ENCODE measurements at places on chromosomes 16 and 17. TPM values are rescaled to one million over a fixed set of nuclear protein-coding genes. Genes with fewer than 3 reads are reported as not detected.

GRCh38 chr16:8530752-8531384, 59.4 kb downstream of the TMEM114 start:
- no peak for DNase-seq

- DNase-seq: no peak
Observed at GRCh38 chr17:70084476-70084875, 9.5 kb downstream of the KCNJ16 start.

DNA sequence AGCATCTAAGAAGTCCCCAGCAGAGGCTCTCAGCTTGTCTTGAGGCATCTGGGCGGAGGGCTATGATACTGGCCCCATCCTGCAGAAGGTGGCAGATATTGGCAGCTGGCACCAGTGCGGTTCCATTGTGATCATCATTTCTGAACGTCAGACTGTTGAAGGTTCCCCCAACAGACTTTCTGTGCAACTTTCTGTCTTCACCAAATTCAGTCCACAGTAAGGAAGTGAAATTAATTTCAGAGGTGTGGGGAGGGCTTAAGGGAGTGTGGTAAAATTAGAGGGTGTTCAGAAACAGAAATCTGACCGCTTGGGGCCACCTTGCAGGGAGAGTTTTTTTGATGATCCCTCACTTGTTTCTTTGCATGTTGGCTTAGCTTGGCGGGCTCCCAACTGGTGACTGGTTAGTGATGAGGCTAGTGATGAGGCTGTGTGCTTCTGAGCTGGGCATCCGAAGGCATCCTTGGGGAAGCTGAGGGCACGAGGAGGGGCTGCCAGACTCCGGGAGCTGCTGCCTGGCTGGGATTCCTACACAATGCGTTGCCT, at the start of gene CIITA:
TSS of gene CIITA (plus strand) at position 404 of the 543 bp plus-strand sequence. CDS start at position 533, 129 bp downstream.
- no peak for DNase-seq

DNA sequence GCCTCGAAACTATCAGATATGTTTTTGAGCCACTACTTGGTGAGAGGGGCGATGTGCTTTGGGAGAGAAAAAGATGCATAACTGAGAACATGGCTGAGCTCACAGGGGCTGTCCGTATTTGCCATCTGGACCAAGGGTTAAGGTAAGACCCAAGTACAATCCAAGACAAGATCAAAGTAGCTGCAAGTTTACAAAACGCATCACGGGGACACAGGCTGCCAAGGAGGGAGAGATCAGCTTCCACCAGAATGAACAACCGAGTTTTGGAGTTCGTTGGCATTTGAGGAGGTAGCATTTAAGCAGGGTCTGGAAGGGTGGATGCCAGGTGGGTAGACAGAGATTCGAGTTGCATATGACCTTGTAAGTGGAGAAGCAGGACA, 2.2 kb downstream of the PITPNC1 start:
- DNase-seq: no peak

DNA sequence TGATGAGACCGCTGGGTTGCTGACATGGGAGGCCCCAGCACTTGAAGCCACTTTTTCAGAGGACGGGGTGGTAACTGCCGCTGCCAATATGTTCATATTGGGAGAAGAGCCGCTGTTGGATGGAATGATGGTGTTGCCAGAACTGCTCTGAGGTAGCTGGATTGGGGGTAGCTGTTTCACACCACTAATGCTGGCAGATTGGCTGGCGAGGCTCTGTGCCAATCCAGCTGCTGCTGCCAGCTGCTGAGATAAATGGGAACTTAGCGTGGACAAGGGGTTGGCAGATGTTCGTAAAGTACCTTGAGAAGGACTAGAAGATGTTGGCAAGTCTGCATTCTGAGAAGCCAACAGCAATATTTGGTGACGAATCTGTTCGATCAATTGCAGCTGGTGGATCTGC, 10.0 kb downstream of the SALL1 start:
- no peak for DNase-seq

DNA sequence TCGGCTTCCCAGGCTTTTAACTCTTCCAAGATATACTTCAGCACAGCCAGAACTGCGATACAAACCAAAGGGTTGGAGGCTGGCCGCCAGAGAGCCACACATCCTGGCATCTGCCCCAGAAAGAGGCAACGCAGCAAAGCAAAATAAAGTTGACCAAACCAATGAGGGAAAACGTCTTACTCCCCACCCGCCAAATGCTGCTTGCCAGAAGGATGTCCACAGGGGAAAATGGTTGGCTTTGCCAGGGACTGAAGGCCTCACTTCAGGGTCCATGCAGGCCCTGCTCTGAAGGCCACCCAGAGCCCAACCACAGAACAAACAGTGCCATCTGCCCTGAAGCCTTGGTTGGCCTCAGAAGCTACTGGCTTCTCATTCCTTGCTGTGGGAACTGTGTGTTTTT, 15.0 kb downstream of the CACNG1 start:
- no peak for DNase-seq

DNA sequence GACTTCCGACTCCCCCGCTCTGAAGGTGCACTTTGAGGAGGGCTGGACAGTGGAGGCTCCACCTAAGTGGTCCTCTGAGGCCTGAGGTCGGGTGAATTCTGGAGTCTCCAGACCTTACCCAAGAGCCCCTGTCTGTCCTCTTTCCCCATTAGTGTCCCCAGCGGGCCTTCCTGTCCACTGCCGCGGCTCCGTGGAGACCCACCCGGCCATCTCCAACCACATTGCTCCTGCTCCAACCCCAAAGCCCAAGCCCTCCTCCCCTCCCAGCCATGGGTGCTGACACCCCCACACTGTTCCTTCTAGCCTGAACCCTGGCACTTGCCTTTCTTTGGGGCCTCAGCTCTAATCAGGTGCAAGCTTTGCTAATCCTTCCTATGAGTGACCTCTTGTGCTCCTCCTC, 283.1 kb upstream of the TNRC6C start:
- DNase-seq: no peak

- DNase-seq: no peak
Observed at GRCh38 chr17:74020522-74020921, 183.0 kb upstream of the RPL38 start.

Gene CCL7
- polyA plus RNA-seq: not detected

GRCh38 chr16:57475711-57476339, 10.5 kb downstream of the DOK4 start:
- no peak for DNase-seq

DNA sequence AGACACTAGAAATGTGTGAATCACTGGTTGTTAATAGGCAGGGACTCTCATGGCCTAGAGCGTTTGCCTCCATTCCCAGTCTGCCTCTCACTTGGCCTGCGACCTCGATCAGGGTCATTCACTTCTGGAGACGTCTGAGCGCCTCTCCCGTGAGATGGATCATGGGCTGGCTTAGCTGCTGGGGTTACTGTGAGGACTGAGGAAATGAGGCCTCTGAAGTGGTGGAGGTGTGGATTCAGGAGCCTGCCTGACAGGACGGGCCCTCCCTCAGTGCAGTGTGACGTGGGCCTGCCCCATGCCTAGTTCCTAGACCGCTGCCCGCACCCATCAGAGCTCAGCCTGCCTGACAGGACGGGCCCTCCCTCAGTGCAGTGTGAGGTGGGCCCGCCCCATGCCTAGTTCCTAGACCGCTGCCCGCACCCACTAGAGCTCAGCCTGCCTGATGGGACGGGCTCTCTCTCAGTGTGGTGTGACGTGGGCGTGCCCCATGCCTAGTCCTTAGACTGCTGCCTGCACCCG, 61.9 kb downstream of the BANP start:
- no peak for DNase-seq

Gene CIBAR2
- polyA plus RNA-seq: 0.16 TPM

Gene DCUN1D3
- 7.2 TPM for polyA plus RNA-seq

DNA sequence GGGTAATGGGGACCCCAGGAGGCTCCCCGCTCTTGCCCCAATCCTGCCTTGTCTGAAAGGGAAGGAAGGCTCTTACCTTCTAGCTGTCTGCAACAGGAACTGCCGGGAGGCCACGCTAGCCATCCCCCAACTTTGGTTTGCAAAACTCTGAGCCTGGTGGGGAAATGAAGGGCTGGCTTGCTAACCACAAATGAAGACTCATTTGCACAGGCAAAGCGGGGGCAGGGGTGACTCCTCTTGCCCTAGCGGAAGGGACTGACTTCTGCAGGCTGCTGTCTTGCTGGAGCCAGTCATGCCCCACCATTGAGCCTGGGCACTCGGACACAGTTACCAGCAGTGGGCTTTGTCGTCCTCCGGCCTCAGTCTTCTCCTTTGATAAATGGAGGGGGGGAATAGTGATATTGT, 52.6 kb downstream of the PLCG2 start:
- DNase-seq: no peak

- DNase-seq: no peak
Observed at GRCh38 chr16:73764321-73764720, 532.3 kb upstream of the PSMD7 start.

- peak; percentile 89 for DNase-seq
Observed at GRCh38 chr17:45894022-45894784, at the start of gene MAPT. Gene MAPT, plus strand, starts transcription at chr17:45894554. Its CDS starts 67,784 bp downstream, at chr17:45962338.

GRCh38 chr17:3554440-3554839, 3.2 kb downstream of the TRPV3 start:
- DNase-seq: no peak

Gene ANKRD40CL
- 0.35 TPM for polyA plus RNA-seq

GRCh38 chr17:31015639-31016038, 44.8 kb downstream of the RNF135 start:
- DNase-seq: no peak

GRCh38 chr17:34549966-34550365, 29.4 kb upstream of the TMEM132E start:
- no peak for DNase-seq

Gene UQCRC2
- 330 TPM for polyA plus RNA-seq

- DNase-seq: no peak
Observed at GRCh38 chr16:50360779-50361178, 8.0 kb downstream of the BRD7 start.

Gene CA5A
- polyA plus RNA-seq: 0.15 TPM

DNA sequence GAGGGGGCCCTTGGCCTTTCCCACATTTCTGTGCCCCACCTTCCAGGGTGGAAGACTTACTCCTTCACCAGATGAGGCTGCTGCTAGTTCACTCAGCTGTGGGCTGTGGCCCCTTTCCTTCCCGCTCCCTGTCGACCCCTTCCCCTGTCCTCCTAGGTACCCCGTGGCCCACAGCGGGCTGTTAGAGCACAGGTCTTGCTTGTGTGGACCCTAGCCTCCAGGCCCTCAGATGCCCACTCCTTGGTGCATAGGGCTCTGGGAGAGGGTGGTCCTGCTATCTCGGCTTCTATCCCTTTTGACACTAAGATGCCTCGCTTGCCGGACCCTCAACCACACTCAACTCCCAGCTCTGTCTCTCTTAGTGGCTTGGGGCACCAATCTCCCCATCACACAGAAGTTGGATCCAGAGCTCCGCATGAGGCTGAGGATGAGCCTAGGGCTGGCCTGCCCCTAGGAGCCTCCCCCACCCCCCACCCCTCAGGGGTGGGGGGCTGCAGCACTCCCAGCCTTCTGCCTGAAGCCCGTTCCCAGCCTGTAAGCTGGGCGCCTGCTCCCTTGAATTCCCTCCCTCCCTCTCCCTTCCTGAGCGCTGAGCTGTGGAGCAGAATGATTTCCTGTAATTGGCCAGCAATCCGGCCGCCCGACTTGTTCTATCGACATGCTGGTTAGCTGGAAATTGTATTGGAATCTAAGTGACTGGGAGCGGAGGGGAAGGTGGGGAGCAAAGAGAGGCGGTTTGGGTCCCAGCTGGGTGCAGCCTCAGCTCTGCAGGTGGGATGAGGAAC, 30.9 kb downstream of the DCAKD start:
- DNase-seq: no peak

Gene TBC1D3
- not detected for polyA plus RNA-seq

GRCh38 chr17:59725691-59726090, 18.2 kb downstream of the VMP1 start:
- DNase-seq: no peak

DNA sequence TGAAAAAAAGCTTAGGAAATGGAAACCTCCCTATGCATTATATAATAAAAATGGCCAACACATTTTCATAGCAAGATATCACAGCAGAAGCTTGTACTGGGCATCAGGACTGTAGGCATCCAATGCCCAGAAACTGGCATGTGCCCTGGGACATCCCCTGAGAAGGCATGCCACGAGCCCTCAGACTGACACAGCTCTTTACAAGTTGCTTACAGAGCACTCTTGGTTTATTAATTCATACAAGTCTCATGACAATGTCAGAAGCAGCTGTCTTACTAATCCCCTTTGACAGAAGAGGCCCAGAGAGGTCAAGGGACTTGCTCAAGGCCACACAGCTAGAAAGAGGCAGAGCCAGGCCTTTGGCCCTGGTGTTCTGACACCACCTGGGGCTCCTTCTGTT, 5.6 kb upstream of the CCL2 start:
- no peak for DNase-seq

DNA sequence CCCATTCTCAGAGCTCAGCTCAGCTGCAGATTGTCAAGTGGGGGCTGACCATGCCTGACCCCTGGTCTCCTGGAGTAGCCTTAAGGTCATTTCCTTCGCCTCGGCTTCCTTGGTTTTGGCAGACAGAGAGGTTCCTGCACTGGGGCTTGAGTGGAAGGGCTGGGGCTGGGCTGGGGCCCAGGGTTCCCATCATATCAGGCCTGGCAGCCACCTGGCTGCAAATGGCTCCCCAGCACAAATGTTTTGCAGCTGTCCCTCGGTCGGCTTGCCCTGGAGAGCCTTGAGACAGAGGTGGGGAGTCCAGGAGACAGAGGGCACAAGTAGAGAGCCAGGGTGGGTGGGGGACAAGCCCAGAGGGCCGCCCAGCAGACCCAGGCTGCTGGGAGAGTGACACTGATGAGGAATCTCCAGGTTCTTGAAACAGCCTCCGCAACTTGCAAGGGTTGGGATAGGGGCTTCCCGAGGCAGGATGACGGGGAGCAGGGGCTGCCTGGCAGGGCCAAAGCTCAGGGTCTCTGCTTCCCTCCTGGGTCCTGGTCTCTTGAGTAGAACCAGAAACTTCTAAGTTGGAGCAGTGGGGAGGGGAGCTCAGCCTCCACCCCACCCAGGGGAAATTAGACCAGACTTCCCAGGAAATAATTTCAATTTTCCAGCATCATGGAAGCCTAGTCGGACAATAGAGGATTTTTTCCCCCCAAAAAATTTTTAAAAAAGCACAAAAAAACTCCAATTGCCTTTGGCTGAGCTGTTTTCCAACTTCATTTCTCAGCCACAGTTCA, 19.3 kb downstream of the IGFBP4 start:
- DNase-seq: no peak

Gene HELZ
- polyA plus RNA-seq: 34.7 TPM

Measured in left renal pelvis (tissue), 4 donors.